Left kidney (tissue), 8 donors: ENCODE measurements at places on chromosomes 12 and 14. TPM values are rescaled to one million over a fixed set of nuclear protein-coding genes. Genes with fewer than 3 reads are reported as not detected.

DNA sequence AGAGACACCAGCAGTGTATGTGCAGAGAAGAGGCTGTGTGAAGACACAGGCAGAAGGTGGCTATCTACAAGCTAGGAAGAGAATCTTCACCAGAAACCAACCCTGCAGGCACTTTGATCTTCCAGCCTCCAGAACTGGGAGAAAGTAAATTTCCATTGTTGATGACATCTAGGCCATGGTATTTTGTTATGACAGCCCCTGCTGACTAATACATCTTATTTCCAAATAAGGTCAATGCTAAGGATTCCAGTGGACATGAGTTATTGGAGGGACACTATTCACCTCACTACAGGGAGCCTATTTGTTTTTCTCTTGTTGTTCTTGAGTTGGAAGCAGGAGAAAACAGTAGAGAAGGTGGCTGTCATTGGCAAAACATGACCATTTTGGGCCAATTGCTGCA is 88.5 kb upstream of the RIN3 start:
- DNase-seq = no peak

DNA sequence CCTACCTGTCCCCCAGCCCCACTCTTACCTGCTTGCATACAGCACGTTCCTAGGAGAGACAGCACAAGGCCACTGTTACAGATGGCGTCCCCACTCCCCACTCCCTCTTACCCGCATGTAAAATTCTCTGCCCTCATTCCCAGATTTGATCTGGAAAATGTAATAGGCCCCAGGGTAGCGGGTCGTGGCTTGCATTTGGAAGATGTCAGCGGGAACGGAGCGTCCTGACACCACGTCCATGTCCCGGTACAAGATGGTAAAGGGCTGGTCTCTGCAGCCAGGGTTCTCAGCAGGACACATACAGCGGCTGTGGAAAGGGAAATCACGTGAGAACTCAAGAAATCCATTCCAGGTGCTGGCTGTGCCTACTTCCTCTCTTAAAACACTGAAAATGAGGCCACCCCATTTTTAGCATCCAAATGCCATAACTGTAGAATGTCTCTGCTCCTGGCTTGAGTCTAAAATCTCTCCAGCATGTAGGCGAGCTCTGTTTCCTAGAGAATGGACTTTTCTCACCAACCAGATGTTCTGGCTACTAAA is 10.1 kb upstream of the TC2N start:
- no peak for DNase-seq

GRCh38 chr12:116385486-116386217 is 108.2 kb upstream of the MED13L start:
- no peak for DNase-seq

- no peak for DNase-seq
Observed at GRCh38 chr12:53213348-53213747, 6.3 kb upstream of the ITGB7 start.

DNA sequence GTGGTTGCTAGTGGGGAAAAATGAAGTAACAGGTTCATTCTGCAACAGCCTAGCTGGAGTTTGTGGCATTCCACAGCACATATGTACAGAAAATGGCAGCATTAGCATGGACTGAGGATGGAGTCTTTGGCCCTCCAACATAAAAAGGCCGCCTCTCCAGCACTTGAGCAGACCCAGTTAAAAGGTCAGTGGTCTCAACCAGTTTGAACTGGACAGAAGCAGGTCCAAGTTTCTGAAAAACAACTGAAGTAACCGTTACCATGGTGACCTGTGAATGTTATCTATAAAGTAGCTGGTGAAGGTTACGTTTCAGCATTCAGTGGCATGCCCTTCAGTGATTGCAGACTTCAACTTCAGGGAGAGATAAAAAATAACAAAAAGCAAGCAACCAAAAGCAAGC is 34.1 kb upstream of the OR10AD1 start:
- DNase-seq = peak; percentile 2

GRCh38 chr14:72610096-72610830 is 283.6 kb downstream of the DPF3 start:
- no peak for DNase-seq

GRCh38 chr12:83827860-83828259 is 1084.7 kb downstream of the SLC6A15 start:
- DNase-seq = no peak

DNA sequence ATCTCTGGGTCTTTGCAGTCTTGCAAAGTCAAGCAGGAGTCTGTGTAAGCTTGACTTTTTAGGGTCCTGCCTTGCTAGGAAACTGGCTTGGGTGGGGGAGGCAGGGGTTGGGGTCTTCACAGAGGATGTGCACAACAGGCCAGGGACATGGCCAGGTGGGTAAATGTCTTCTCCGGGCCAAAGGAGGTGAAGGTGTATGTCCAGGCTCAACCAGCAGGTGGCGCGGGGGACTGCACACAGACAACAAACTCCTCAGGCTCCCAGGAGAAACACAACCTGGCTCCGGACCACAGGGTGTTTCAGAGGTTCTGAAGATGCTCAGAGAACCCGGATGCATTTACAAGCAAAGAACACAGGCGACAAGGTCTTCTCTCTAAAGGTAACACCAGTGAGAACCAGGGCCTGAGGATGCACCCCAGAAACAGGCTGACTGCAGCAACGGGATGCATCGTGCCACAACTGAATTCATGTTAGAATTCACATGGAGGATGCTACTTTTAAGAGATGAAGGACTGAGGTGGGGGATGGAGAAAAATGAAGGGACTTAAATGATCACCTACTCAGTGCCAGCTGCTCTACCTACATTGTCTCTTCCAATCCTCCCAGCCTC is 56.0 kb downstream of the PLEKHG3 start:
- no peak for DNase-seq

DNA sequence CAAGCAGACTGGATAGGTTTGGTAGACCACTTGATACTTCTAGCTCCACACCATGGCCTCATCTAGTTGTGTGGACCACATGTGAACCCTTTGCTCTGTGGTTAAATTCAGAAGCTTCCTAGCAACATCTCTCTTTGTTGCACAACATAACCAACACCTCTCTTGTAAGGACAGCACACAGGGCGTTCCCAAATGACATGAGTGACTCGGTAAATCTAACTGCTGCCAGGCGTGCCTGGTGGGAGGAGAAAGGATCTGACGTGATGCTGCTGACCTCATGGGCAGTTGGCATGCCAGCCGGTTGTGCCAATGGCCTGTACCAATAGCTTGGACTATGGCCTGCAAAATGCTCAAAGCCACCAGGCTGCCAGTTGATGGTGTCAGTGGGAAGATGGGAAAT is 93.8 kb downstream of the CPSF2 start:
- no peak for DNase-seq

P2RX2 gene
- polyA plus RNA-seq = 1.7 TPM

FAM90A1 gene
- 3.8 TPM for polyA plus RNA-seq

FAIM2 gene
- 3.5 TPM for polyA plus RNA-seq

PRPF40B gene
- polyA plus RNA-seq = 29.5 TPM

SMCO2 gene
- polyA plus RNA-seq = 0.60 TPM
